ENCODE measurements at places on chromosomes 12 and 14.
A peak's percentile ranks its signal among the peaks of the same experiment; 100 is the strongest.

DNA sequence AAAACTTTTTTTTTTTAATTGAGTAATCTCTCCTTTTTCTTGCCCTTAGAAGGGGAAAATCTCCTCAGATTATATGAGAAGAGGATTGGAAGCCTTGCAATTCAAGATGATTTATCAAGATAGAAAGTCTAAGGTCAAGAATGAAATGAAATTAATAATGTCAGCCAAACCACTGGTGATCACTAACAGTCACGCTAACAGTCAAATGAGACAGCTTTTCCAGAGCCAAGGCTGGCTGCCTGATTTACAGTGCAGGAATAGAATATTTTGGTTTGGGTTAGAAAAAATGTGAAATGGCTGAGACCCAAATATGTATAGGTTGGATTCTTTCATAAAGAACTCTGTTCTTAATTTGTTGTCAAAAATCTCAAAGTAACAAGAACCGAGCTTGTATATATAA lies 204.3 kb downstream of the PPM1H start:
- DNase-seq: peak; percentile 76

- no peak for DNase-seq
Observed at GRCh38 chr12:42485823-42486222, 103.7 kb downstream of the PRICKLE1 start.

DNA sequence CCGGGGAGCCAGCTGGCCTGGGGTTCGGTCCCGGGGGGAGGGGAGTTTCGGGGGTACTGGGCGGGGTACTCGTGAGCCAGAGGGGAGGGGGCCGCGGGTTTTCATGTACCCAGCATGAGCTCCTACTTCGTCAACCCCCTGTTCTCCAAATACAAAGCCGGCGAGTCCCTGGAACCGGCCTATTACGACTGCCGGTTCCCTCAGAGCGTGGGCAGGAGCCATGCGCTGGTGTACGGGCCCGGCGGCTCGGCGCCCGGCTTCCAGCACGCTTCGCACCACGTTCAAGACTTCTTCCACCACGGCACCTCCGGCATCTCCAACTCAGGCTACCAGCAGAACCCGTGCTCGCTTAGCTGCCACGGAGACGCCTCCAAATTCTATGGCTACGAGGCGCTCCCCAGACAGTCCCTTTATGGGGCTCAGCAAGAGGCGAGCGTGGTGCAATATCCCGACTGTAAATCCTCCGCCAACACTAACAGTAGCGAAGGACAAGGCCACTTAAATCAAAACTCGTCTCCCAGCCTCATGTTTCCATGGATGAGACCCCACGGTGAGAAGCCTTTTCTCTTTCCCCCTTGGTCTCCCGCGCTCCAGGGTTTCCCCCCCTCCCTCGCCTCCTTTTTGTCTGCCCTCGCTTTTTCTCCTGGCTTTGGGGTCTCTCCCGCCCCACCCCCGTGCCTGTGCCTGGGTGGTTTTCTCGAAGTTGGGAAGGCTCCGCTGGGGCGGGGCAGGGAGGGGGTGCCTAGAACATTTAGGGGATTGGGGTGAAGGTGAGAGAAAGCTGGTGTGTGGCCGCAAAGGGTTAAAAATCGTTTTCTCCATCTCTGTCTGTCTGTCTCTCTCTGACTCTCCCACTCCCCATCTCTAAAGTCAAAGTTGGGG lies 627 bp downstream of the HOXC8 start:
- DNase-seq: no peak

- no peak for DNase-seq
Observed at GRCh38 chr12:68203460-68203875, 22.1 kb downstream of the IL26 start.

- DNase-seq: peak; percentile 91
Observed at GRCh38 chr12:75704664-75705063, 193.3 kb upstream of the KRR1 start.

GRCh38 chr14:95282354-95282985 lies 37.2 kb downstream of the CLMN start:
- DNase-seq: no peak

DNA sequence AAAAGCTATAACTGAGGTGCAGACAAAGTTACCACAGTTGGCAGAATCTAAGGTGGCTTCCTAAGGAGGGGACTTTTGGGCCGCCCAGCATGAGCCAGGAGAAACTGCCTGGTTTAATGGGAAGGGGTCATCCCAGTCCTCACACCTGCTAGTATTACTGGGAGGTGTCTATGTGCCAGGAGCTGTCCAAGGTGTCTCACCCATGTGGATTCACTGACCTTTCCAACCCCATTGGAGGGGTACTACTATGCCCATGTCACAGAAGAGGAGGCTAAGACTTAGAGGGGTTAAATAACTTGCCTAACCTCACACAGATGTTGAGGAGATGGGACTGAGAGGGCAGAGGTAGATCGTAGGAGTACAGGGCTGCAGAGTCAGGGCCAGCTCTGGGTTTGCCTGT lies 10.2 kb downstream of the ABCB9 start:
- DNase-seq: no peak

- DNase-seq: no peak
Observed at GRCh38 chr14:101201535-101202151, 298.1 kb upstream of the RTL1 start.

GRCh38 chr12:7439579-7440505 lies 4.1 kb downstream of the CD163L1 start:
- peak; percentile 61 for DNase-seq

- no peak for DNase-seq
Observed at GRCh38 chr14:51335531-51335930, 95.5 kb downstream of the TMX1 start.

DNA sequence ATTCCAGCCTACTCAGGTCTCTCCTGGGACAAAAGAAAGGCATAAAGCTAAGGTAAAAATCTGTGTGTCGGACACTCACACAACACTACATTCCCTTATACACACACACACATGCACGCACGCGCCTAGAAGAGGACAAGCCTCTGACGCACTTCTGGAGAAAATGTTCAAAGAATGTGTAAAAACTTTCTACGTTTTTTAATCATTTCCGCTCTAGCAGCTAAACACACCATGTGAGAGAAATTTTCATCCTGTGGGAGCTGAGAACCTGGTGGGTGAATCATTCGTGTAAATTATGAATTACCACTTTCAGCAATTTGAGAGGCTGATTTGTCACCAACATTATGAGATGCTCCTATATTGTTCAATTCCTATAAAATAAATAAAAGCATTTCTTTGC lies 494.5 kb downstream of the TMEM132D start:
- DNase-seq: no peak

- DNase-seq: no peak
Observed at GRCh38 chr12:27508736-27509431, 15.1 kb upstream of the PPFIBP1 start.

GRCh38 chr14:85180876-85181275 lies 349.1 kb upstream of the FLRT2 start:
- DNase-seq: no peak

GRCh38 chr12:107631715-107632114 lies 53.9 kb upstream of the PWP1 start:
- no peak for DNase-seq

GRCh38 chr12:64086946-64087345 lies 135.2 kb downstream of the KICS2 start:
- no peak for DNase-seq

- no peak for DNase-seq
Observed at GRCh38 chr14:90096566-90096965, 34.8 kb downstream of the KCNK13 start.

DNA sequence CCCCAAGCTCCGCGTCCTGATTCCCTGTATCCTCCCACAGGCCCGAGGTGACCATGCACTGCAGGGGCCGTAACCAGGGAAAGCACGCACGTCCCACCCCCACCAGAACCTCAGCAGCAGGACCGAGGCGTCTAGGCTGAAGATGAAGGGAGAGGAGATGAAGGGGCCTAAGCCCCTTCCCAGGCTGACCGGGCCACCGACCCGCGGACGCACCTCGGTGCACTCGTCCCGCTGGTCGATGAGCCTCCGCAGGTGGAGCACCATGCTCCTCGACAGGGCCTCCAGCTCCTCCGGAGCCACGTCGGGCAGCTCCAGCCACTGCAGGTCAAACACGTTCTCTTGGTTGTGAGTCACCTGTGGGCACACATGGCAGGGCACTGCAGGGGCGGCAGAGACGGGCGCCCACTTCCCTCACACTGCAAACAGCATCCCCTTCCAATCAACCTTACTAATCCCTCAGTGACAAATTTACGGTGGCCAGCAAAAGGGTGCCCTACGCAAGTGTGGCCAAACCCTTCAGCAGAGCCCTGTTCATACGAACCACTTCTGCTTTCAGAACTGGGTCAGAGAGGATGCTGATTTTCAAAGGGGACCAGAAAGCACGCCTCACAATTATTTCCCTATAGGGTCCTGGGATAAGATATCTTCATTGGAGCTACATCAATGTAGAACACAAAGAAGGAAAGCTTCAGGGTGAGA lies 77.8 kb downstream of the CCDC88C start:
- DNase-seq: no peak

DNA sequence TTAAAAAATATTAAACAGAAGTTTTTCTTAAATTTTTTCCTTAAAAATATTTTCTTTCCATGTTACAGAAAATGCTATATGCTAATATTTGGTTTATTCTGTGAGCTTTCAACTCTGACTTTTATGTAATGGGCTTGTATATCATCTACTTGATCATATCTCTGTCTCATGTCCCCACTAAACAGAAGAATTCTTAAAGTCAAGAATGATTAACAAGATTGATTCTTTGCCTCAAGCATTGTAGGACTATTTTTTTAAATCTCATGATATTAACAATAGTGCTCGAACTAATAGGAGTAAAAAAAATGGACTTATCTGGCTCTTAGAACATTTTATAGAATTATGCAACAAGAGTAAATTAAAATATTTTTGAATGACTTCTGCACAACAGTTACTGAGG lies 206.3 kb downstream of the C12orf50 start:
- no peak for DNase-seq

DNA sequence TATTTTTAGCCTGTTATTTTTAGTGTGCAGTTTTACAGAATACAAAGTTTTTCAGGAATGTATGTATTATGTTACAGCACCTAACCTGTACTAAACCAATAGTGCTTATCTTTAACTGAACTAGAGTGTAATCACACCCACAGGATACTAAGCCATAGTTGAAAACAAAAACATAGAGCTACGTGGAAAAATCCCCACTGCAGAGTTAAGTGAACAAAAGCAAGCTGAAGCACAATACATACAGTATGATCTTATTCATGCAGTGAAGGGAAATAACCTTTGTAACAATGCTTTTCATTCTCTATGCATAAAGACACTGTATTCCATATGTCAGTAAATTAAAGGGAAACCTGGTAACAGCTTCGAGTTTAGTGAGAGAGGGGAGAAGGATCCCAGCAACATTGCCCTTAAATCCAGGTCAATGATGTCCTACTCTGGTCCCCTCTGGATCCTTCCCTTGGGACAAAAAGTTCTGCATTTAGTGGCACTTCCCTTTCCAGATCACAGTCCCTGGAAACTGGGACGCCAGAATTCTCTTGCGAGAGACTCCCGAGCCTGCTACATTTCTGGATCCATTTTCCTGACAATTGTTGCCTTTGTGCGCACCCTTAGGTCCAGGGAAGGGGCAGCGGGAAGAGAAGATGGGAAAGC lies 121.3 kb upstream of the CCND2 start:
- DNase-seq: no peak

DNA sequence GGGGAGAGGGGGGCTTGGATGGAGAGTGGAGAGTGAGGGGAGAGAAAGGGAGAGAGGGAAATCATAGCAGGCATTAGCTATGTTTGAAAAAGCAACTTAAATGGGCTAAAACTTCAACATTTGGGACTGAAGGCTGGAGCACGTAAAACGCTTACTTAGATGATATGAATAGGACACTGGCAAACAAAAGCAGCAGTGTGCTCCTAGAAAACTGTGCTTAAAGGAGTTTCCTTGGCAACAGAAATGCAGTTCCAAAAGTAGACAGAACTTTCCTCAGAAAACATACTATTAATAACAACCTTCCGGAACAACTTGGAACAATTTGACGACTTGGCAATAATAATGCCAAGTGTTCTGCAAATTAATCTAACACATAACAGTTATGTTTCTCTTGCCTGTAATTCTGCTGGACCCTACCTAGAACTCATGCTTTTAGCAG lies 235.5 kb upstream of the NPAS3 start:
- peak; percentile 45 for DNase-seq

- no peak for DNase-seq
Observed at GRCh38 chr14:59314953-59315599, 126.6 kb downstream of the DAAM1 start.

DNA sequence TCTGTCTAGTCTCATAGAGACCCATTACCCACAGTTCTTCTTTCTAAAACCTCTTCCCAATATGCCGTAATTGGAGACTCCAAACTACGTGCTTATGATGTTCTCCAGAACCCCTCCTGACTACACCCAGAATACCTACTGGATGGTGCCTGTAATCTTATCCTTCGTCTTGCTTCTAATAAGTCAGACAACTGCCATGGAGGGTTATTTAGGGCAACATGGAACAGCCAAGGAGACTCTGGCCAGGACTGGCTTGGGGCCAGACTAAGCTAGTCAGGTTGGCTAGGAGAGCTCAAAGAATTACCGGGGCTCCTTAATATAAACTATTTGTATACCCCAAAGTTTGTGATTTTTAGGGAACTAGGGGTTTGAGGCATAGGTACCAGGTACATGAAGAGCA lies 6.8 kb downstream of the PFKM start:
- no peak for DNase-seq

GRCh38 chr12:127063339-127064072 lies 1203.5 kb upstream of the TMEM132C start:
- no peak for DNase-seq

DNA sequence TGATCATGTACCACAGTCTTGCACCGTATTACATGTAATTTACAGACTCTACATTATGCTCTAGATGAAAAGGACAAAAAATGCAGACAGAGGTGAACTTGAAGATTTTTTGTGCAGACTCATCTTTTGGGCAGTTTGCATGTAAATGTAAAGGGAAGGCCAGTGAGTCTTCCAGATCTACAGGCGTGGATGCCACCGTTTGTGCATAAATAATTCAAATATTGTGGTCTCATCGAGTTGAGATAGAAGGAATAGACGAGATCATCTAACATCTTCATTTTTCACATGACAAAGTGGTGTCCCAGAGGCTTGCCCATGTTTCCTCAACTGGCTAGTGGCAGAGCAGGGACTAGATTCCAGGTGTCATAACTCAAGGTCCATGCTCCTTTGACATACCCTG lies 125.2 kb downstream of the ALX1 start:
- no peak for DNase-seq

All from cardiac fibroblast (primary cell).